Fibroblast of skin of left quadriceps (primary cell): ENCODE measurements at places on chromosomes 5 and 9.
A peak's percentile ranks its signal among the peaks of the same experiment; 100 is the strongest.

- no peak for DNase-seq
Observed at GRCh38 chr5:77843570-77844372, 67.6 kb upstream of the TBCA start.

DNA sequence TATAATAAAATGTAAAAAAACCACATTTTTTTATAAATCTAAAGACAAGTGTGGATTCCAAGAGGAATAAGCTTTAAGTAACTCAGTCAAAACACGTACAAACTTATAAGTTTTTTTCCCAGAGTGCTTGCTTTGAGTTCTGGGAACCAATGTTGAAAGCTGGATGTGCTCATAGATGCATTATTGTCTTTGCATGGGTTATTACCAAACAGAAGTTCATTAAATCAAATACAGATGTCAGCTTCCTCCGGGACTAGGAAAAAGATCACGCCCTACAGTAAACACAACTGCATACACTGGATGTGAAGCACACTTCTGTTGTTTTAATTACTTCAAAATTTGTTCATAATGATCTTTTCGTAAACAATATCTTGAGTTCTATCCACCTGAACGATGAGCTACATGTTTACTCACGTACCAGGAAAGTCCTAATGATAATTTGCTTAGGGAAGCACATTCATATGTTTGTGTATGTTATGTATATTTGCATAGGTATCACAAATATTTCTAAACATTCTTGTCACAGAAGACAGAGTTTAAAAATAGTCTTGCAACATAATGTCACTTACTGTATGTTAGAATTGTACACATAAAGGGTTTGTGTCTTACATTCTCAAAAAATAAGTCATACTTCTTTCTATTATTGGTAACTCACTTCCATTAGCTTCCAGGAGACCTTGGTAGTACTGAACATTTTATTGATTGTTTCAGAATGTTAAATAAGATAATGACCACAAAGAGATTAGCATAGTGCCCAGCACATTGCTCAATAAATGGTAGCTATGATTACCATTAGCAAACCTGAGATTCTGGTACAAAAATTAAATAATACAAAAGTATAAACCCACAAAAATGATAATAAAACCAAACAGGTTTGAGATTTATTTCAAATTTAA is 427.4 kb downstream of the CETN3 start:
- peak; percentile 65 for DNase-seq

- no peak for DNase-seq
Observed at GRCh38 chr5:146584750-146585149, 68.8 kb upstream of the GPR151 start.

DNA sequence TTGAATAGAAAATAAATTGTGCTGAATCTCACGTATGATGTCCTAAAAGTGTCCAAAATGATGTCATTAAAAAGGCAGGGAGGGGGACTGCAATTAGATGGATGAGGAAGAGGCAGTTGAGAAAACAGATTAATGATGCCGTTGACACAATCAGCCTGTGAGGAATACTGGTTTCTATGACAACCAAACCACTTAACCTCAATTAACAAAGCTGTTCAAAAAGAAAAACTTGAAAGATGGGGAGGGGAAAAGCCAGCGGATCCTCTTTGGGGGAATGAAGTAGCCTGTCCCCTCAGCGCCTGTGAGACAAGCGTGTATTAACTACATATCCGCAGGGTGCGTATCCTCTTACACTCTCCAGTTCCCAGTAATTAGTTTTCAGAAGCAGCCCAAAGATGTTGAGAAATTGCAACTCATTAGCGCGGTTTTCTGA is 160.7 kb downstream of the TTC39B start:
- DNase-seq, result no peak

DNA sequence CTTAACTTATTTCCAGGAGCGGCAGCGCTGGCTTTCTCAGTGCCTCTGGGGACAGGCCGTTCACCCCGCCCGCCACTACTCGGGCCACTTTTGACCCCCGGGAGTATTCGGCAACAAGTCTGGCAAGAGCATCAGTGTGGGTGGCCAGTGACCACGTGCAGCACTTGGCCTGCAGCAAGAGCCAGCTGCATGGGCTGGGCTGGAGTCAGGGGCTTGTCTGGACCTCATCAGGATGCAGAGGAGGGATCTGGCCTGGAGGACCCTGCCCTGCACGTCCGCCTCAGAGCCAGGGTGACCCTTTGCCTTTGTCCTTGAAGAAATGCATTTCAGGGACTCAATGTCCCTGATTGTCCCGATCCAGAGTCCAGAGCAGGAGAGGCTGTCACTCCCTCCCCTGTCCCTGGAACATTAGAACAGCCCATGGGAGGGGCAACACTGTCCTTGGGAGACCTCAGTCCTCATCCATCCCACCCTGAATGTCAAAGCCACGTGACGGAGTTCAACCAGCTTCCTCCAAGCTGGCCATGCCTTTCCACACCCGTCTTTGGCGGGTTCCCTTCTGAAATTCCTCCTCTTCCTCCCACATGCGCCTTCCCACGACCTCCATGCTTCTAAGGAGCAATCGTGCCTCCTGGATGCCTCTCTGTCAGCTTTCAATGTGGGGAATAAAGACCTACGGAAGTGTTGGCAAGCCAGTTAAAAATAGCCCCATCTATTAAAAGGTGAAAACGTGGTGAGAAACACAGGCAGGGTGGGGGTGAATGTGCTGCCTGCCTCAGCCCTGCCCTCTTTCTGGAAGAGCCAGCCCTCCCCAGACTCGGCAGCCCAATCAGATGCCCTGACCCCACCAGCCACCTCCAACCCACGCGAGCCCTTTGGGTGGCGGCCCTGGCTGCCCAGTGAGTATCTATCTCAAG is 99.0 kb downstream of the OLFM1 start:
- no peak for DNase-seq

- no peak for DNase-seq
Observed at GRCh38 chr5:143509758-143510221, 106.3 kb upstream of the NR3C1 start.

DNA sequence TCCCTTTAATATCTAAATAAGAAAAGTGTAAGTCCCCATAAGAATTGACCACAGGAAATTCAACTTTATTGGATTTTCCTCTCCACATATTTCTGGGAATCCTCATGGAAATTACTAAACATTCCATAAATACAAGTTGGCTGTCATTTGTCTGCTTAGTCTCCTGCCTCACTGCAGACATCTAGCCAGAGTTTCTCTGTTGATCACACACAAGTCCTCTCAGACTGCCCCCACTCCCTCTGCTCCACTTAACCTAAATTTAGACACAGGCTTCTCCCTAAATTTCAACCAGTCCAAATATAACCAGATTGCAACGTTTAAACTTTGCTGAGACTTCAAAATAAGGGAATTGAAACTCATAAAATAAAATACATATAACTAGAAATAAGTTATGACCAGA is 982.1 kb downstream of the DTWD2 start:
- DNase-seq, result peak; percentile 10

GRCh38 chr5:128613766-128614165 is 75.7 kb upstream of the FBN2 start:
- DNase-seq, result no peak

- no peak for DNase-seq
Observed at GRCh38 chr9:104868303-104868686, 59.7 kb downstream of the ABCA1 start.

DNA sequence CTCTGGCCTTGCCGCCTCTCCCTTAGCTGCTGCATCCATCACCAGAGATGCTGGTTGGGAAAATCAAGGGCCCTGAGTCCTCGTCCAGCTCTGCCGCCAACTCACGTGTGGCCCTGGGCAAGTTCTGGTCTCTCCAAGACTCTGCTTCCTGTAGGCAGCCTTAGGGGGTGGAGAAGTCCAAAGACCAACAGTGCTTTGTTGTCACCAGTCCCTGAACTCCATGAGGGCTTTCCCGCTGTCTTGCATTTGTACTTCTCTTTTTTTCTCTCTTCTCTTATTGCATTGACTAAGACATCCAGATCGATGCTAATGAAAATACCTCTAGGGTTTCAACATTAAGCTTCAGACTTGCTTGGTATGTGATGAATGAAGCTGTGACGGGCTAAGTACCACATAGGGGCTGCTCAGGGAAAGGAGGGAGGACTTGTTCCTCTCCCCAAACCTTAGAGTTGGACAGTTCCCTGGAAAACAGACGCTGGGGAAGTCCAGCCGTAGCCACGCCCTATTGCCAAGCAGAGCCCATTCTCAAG is 63.7 kb upstream of the STXBP1 start:
- DNase-seq, result no peak

GRCh38 chr9:129932303-129933151 is 97.3 kb downstream of the USP20 start:
- no peak for DNase-seq

- DNase-seq, result peak; percentile 45
Observed at GRCh38 chr5:19616701-19617215, 371.2 kb downstream of the CDH18 start.

- DNase-seq, result no peak
Observed at GRCh38 chr5:73446631-73447529, 1.7 kb downstream of the FOXD1 start.
